ENCODE measurements at places on chromosomes 1 and 21. TPM values are rescaled to one million over a fixed set of nuclear protein-coding genes. Genes with fewer than 3 reads are reported as not detected.

Gene VCAM1
- 6.0 TPM for total RNA-seq

Gene E2F2
- total RNA-seq, result 0.81 TPM

Gene OR2L2
- total RNA-seq, result not detected

Gene CFHR4
- not detected for total RNA-seq

Data from cardiac atrium fibroblast (primary cell).